ENCODE measurements at places on chromosomes 12 and 14.

- DNase-seq, result no peak
Observed at GRCh38 chr14:80212023-80212397, 706 bp upstream of the DIO2 start.

DNA sequence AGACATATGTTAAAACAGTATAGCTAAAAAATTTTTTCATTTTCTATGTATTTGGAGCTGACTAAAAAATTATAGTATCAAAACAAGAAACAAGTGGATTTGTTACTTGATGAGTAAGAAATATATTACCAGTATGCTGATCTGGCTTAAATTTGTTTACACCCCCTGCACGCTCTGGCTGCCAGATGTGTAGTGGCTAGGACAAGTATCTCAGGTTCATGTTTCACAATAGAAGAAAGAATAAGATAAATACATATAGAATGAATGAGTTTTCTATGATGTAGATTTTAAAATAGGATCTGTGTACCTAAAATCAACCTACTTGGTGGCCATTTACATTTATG, 13.1 kb downstream of the NAA30 start:
- no peak for DNase-seq

- DNase-seq, result no peak
Observed at GRCh38 chr12:64983771-64984278, 137.3 kb downstream of the WIF1 start.

DNA sequence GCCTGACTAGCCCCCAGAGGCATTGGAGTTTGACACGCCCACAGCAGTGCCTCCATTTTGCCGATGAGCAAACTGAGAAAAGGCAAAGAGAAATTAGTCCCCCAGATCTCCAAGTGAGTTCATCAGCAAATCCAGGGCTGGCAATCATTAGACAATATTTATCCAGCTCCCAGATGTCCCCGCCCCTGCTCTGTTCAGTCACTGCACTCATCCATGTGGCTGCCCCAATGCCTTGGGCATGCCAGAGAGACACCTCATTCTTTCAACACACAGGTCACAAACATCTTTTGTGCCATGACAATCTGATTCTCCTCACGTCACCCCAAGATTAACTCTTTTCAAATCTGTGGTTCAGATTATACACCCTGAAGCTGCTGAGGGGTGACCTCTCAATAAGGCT, 43.5 kb downstream of the DPF3 start:
- DNase-seq, result no peak

GRCh38 chr12:34126239-34126641, 103.9 kb downstream of the ALG10 start:
- no peak for DNase-seq

GRCh38 chr12:32476446-32476845, 77.1 kb downstream of the FGD4 start:
- DNase-seq, result no peak

- DNase-seq, result no peak
Observed at GRCh38 chr12:7060353-7060954, at the start of gene C1S. Gene C1S (plus strand): TSS chr12:7060718. CDS start chr12:7061913, 1,195 bp downstream.

GRCh38 chr12:75935539-75936242, 95.9 kb downstream of the PHLDA1 start:
- DNase-seq, result no peak

- no peak for DNase-seq
Observed at GRCh38 chr14:103293465-103293864, 40.6 kb upstream of the EIF5 start.

- no peak for DNase-seq
Observed at GRCh38 chr12:49126852-49127763, 4.1 kb downstream of the TUBA1B start.

DNA sequence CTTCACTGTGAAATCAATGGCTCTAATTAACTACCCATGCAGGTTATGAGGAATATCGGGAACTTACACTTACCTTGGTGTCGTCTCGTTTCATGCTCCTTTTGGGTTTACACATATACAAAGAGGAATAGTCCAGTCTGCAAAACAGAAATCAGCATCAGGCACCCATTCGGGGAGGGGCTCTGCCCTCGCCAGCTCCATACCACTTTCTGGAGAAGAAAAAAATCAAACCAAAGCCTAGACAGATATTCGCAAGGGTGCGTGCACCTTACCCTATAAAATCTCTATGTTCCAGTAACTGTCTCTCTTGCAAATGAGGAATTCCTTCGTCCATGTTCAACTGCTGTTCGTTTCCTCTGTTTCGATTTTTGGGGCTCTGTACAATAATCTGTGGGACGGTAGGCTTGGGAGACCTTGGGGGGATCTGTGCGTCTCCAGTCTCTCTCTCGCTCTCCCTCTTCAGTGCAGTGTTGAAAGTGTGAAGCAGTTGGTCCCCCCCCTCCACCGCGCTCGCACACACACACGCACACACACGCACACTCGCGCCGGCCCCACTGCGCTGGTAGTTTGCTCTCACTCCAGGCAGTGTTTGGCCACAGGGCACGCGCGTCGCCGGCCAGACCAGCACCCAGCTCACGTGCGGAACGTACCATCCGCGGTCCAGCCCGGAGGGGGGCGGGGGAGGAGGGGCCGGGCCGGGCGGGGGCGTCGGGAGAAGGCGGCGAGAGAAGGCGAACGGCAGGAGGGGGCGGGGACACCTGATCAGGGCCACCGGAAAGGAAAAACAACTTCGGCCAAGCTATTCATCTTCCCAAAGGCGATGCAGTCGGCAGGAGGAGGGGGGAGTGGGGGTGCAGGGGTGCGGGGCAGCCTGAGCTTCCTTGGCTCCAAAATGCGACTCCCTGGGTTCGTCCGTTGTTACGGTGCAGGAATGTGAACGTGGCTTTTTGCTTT, at the start of gene BHLHE41:
Gene BHLHE41, minus strand, starts transcription at position 592 of the 954 bp plus-strand sequence. Its CDS starts 258 bp downstream, at position 334.
- DNase-seq, result no peak
